ENCODE measurements at places on chromosomes 4 and X. TPM values are rescaled to one million over a fixed set of nuclear protein-coding genes. Genes with fewer than 3 reads are reported as not detected.

GRCh38 chr4:88189881-88190585 is 31.6 kb upstream of the ABCG2 start:
- DNase-seq = no peak

- no peak for DNase-seq
Observed at GRCh38 chr4:78691971-78692821, 84.0 kb upstream of the BMP2K start.

GRCh38 chrX:24647257-24648058 is at the start of gene PCYT1B:
Gene PCYT1B (minus strand): TSS chrX:24647347. CDS start chrX:24647105, 242 bp downstream.
- peak; percentile 81 for DNase-seq

DNA sequence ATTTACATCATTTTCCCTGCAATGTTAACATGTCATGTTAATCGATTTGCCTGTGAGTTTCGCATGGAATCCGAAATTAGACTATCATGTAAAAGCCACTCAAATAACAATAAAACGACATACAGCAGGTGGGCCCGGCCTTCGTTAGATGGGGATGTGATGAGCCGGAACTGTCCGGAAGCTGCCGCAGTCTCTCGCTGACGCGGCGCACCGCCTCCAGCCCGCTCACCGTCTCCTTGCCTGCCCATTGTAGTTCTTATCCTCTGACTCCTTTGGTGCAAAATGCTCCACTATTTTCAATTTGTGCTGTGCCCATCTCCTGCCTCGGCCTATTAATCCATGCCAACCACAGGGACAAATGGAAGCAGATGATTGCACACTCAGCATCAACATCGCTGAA is 877.5 kb upstream of the TENM3 start:
- no peak for DNase-seq

SLC2A9 gene
- total RNA-seq = not detected

DNA sequence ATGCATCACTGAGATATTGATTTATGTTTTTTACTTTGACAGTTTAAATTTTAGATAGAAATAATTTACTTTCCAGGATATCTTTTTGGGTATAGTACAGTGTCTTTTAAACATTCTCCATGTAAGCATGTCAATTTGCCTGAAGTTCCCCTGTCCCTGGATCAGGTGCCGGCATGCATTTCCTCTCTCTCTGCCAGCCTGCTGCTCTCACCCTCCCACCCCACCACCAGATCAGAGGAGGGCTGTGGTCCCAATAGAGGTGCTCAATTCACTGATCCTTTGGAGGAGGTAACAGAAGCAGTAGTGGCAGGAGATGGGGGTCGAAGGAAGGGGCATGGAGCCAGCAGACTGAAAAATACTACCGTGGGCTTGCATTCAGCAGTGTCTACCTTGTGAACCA is 28.3 kb upstream of the DSPP start:
- no peak for DNase-seq

DNA sequence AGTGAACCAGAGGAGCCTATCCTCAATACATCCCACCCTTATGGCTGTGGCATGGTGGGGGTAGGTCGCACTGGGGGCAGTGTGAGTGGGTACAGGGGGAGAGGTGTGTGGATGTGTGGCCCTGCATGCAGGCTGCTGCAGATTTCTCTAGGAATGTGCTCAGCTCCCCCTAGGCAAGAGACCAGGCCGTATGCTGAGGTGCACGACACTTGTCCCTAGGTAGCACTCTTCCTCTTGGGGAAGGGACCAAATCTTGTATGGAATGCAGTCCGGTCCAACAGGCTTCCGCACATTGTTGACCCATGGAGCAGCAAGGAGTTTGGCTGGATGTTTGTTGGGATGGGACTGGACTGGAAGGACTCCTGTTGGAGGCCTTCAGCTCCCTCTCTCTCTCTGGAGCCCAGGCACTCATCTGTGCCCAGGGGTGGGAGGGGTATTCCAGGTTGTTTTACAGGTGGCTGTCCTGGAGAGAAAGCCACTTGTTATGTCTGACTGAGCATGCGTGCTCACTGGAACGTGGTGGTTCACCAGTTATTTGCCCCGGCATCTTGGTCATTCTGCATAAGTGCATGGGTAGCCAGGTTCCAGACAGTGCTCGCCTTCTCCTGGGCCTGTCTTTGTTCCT is 55.1 kb downstream of the NBDY start:
- no peak for DNase-seq

- DNase-seq = no peak
Observed at GRCh38 chr4:156983366-156983765, 11.8 kb upstream of the PDGFC start.

GRCh38 chrX:12974305-12974795 is 560 bp upstream of the TMSB4X start:
- peak; percentile 22 for DNase-seq

GRCh38 chr4:150250998-150251651 is 172.9 kb downstream of the DCLK2 start:
- DNase-seq = no peak

DNA sequence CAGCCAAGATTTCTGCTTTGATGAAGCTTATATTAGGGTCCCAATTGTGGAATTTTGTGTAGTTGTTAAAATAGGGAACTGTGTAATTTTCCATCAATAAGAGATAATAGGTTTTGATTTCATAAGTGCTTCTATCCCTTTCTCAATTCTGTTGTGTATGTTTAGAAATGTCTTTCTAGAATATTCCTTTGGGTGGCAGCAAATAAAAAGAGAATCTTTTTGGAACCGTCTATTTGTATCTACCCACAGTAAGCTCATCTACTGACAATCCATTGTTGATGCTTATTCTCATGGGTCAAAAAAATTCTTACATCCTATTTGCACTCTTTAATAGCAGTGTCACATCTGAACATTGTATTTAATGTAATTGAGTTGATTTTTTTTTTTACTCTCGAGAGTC is 61.7 kb downstream of the TMA16 start:
- DNase-seq = no peak

- DNase-seq = no peak
Observed at GRCh38 chr4:76581077-76581962, 146.3 kb downstream of the SHROOM3 start.

ADH7 gene
- not detected for total RNA-seq

DNA sequence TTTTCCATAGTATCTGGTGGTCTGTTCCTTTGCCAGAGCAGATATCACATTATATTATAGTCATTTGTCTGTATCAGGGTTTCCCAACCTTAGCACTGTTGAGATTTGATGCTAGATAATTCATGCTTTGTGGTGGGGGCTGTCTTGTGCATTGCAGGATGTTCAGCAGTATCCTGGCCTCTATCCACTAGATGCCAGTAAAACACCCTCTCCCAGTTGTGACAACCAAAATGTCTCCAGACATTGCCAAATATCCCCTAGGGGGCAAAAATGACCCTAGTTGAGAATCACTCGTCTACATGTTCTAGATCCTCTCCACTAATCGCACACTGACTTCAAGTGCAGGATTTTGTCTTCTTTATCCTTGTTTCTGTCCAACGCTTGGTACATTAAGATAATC is 160.8 kb downstream of the FANCB start:
- no peak for DNase-seq

TEX13B gene
- 3.4 TPM for total RNA-seq

DNA sequence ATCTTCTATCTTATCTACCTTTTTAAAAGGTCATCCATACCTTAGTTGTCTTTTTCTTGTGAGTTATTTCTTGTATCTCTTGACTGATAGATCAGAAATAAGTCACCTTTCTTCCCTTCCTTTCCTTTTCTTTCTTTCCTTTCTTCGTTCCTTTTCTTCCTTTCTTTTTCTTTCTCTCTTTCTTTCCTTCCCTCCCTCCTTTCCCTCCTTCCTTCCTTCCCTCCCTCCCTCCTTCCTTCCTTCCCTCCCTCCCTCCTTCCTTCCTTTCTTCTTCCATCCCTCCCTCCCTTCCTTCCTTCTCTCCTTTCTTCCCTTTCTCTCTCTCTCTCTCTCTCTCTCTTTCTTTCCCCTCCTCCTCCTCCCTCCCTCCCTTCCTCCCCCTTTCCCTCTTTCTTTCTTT is 93.5 kb downstream of the CEP135 start:
- no peak for DNase-seq

- DNase-seq = no peak
Observed at GRCh38 chr4:121791481-121791880, 9.6 kb upstream of the EXOSC9 start.

DNA sequence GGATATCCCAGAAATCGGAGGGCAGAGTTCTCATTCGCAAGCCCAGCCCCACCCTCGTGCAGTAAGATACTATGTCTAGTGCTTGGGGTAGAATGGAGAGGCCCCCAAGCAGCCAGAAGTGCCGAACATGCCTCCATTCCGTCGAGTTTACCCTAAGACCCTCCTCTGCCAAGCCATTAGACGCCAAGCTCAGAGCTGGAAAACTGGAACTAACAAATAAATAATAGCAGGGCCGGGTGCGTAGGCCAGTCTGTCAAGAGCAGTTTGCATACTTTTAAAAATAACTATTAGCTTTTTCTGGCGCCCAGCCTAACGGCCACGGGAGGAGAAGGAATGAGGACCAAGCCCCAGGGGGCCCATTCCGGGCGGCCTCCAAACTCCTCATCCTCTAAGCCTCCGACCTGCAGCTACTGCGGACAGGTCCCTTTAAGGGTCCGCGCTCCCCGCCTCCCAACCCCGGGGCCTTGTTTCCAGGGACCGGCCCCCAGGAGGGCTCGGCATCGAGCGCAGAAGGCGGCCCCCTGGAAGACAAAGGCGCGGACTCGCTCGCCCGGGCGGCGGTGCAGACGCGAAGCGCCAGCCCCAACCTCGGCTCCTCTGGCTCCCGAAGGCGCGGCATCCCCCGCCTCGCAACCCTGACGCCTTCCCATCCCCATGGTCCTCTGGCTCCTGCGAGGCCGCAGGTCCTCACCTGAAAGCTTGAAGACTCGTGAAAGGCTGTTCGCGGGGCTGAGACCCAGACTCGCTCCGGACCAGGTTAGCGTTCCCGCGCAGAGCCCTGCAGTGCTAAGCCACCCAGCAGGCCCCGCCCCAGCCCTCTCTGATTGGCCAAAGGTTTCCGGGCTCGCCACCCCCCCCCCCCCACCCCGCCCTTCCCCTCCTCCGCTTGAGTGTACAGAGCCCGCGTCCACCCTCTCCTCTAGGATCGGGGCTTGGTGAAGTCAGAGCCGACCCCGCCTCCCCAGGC is at the start of gene TMSB15A:
TSS of gene TMSB15A (minus strand) at position 765 of the 967 bp plus-strand sequence.
- peak; percentile 77 for DNase-seq

SSX4 gene
- total RNA-seq = 0.17 TPM

WNK3 gene
- total RNA-seq = 24.3 TPM

DNA sequence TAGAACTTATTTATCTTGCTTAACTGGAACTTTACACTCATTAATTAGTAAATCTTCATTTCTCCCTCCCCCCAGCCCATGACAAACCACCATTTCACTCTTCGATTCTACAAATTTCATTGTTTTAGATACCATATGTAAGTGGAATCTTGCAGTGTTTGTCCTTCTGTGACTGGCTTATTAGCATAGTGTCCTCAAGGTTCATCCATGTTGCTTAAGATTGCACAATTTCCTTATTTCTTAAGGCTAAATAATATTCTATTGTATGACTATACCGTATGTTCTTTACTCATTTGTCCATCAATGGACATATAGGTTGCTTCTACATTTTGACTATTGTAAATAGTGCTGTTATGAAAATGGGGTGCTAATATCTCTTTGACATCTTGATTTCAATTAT is 24.5 kb upstream of the RNF212 start:
- DNase-seq = no peak

DNA sequence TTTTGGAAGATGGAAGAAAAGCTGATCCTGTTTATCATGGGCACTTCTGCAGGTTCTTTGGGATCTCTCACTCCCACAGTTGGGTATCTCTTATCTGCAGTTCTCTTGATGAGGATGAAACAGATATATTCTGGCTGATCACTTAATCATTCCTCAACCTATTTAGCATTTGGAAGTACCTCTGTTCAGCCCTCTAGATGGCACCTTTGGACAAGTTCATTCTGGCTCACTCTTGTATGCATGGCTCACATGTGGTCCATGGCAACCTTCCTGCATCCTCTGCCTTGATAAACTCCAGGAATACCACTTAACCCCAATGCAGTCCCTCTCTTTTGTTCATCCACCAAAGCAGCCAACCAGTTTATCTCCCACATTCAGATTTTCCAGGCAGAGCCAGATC is 74.2 kb downstream of the SMARCA5 start:
- no peak for DNase-seq

MAMLD1 gene
- total RNA-seq = 0.34 TPM

FRMPD3 gene
- 1.7 TPM for total RNA-seq

- DNase-seq = no peak
Observed at GRCh38 chr4:45846016-45846415, 277.8 kb downstream of the GABRG1 start.

GRCh38 chrX:74523224-74523623 is 91.2 kb downstream of the RLIM start:
- DNase-seq = no peak

SMIM31 gene
- total RNA-seq = not detected

DNA sequence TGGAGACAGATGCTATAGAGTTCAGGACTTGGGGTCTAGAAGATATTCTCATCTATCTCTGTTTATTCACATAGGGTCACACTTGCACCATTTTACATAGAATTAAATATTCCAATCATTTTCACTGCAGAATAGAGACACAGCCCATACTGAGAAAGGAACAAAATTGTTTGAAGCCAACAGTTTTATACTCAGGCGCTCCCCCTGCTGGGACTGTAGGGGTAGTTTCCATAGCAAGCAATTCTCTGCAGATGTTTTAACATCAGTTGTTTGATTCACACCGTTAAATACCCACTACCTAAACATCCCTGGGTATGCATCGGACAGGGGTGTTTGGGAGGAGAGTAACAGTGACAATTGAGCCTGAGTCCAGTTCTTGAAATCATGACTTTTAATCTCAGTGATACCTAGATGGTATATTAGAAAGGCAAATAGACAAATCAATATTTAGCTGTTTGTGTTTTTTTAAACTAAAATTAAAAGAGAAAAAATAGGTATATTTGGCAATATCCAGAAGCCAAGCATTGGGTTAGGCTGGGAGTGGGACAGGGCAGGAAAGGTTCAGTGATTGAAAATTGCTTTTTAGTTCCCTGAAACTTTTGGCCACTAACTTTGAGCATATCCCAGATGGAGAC is 33.8 kb downstream of the LONRF3 start:
- peak; percentile 44 for DNase-seq

DNA sequence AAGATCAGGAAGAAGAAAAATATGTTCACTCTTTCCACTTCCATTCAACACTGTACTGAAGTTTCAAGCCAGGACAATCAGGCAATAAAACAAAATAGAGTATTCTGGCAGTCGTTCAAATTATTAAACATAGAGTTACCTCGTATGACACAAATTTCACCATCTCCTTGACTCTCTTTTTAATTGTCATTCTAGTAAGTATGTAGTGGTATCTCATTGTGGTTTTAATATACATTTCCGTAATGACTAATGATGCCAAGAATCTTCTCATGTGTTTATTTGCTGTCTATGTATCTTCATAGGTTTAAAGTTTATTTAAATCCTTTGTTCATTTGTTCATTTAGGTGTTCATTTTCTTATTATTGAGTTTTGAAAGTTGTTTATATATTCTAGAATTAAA is 352.2 kb downstream of the IDS start:
- DNase-seq = no peak
